ENCODE measurements at places on chromosomes 4 and X.

DNA sequence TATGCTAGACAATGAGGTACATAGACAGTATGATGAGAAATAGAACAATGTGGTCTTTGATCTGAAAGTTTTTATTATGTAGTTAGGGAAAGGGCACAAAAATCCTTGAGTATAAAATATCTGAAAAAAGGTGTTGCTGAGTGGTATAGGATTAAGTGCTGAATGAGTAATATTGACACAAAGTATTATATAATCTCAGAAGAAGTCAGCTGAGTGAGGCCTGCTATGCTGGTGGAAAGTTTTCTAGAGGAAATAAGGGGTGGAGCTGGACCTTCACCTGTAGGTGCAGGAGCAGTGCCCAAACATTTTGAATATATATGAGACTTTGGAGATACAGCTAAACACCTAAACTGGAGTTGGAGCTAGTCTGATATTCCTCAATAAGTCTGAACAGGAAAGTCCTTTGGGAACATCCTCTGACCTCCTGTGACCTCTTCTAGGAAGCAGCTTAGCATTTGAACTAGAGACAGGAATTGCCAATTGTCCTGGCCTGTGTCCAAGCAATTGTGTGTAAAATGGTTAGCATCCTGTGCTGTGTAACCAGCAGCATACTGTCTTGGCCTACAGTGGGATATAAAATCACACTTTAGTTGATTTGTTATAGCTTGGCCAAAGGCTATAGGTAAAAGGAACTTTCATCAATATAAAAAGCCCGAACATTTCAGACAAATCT lies 285.3 kb downstream of the ANKRD50 start:
- no peak for DNase-seq

GRCh38 chr4:147017081-147017480 lies 71.4 kb upstream of the TTC29 start:
- DNase-seq: no peak

DNA sequence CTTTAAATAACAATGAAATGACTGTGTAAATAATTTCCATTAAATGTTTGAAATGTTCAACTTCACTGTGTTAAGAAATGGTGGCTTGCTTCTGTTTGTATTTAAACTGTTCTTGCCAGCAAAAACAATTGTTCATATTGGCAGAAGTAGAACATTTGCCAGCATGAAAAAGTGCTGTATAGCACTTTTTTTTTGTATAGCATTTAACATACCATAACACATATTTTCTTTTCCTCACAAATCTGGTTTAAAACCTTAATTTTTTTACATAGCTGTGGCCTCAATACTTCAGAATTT lies 94.1 kb downstream of the COX18 start:
- DNase-seq: no peak

DNA sequence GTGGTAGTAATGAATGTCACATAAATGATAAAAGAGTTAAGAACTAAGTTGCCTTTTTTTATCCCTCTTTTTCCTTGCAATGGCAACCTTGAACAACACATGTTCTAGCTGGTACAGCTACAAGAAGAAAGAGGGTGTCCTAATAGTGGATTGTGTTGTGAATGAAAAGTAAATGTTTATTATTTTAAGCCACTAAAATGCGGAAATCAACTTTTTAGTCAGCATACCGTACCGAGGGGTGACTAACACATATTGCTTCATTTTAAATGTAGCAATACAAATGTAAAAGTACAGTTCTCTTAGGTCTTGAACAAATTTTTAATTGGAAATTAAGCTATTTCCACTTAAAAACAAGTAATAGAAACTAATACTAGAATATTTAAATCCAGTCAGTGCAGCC lies 17.7 kb upstream of the AP1AR start:
- no peak for DNase-seq

DNA sequence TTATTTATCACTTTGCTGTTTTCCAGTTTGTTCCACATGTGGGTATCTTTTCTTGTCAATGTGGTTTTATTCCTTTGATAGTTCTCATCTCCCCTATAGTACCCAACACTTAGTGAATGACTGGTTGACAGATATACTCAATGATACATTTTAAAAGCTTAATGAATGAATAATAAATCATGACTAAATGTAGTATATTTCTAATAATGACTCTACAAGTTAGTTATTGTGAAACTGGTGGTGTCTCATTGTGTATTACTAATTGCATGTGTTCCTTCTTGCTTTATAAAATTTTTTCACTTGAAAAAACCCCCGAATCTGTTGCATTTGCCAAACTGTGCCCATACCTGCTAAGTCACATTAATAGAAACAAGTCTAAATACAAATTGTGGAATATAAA lies 95.4 kb downstream of the MBNL3 start:
- no peak for DNase-seq

All from activated T-cell treated with anti-CD3 and anti-CD28 coated beads, Interleukin-2, amount 50 U/mL, for 1 hour (primary cell).